NCI-H526 treated with DMSO at 0.1 percent for 48 hours (cell line): ENCODE measurements at places on chromosomes 13 and 19.

DNA sequence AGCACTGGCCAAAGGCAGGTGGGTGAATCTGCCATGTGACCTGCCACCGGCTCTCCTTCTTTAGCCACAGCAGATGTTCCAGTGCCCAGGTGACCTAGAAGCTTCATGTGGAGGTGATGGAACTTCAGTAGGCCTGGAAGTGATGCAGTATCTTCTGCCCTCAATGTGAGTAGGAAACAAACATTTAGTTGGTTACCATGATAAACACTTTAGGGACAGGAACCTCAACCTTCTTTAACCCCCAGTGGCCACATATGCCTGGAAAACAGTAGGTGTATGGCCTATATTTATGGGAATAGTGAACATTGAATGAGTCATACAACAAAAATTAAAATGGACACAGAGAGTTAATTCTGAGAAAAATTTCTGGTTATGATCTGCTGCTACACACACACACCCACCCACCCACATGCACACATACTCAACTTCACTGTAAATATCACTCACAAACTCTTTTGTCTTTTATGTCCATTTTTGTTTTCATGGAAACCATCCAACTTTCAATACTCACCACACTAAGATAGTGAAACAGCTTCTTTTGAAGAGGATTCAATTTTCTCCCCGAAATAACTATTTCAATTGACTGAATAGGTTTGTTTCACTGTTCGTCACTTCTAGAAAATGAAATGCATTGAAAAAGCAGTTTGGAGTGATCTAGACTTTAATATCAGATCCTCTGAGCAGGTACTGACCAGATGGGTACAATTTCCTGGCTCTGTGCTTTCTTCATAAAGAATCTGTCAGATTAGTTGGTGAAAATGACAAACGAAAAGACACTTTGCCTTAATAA lies 97.3 kb downstream of the STARD13 start:
- DNase-seq = no peak

- DNase-seq = no peak
Measured at GRCh38 chr13:100129605-100130004, 40.7 kb downstream of the PCCA start.

DNA sequence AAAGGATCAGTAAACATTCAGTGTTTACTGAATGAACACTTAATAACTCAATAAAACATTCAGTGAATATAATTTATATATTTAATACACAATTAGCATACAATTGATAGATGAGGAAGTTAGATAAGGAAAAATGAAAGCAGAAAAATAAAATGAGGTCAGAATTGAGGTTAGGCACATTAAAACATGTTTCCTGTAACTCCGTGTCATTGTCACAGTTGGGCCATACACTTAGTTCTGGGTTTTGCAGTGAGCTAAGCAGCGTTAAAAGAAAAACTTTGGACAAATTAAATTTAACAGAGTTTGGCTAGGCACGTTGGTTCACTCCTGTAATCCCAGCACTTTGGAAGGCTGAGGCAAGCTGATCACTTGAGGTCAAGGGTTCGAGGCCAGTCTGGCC lies 71.4 kb downstream of the MIPEP start:
- DNase-seq = no peak

DNA sequence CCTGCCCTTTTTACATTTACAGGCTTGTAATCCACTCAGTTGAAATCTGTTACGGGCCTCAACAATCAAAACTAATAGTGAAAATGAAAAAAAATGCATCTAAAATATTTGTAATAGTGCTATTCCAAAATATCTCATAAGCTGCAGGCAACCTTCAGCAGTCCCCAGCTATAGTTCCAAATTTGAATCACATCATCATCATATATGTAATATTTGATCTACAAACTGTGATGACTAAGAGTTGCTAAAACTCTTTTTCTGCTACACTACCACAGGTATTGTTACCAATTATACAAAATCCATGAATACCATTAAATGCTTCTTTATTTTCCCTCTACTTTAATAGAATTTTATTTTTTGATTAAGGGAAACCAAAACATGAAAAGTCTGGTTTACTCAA lies 121.4 kb upstream of the RFC3 start:
- no peak for DNase-seq

DNA sequence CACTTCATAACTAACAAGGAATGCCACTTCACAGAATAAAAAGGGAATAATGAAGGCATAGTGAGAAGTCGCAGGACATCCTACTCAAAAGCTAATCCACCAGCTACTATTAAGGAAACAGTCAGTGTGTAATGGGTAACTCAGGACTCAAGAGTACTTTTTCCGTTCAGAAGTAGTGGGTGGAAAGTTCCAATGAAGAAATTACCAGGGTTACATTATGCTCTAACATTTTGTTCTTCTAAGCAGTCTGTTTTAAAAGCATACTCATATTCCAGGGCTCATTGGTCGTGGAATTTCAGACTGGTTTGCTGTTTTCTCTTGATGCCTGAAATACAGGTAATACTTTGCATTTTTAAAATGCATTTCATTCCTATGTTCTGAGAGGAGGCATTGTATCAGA lies 222.4 kb upstream of the IRS2 start:
- DNase-seq = no peak

- no peak for DNase-seq
Measured at GRCh38 chr13:86737334-86737932, 933.7 kb upstream of the SLITRK5 start.
